ENCODE measurements at places on chromosomes 1 and 21.

- DNase-seq: no peak
Observed at GRCh38 chr1:94919241-94920030, 7.5 kb downstream of the CNN3 start.

GRCh38 chr1:186479162-186479561 is 18.2 kb upstream of the PDC start:
- no peak for DNase-seq

GRCh38 chr1:209256766-209257350 is 326.7 kb upstream of the CAMK1G start:
- no peak for DNase-seq

DNA sequence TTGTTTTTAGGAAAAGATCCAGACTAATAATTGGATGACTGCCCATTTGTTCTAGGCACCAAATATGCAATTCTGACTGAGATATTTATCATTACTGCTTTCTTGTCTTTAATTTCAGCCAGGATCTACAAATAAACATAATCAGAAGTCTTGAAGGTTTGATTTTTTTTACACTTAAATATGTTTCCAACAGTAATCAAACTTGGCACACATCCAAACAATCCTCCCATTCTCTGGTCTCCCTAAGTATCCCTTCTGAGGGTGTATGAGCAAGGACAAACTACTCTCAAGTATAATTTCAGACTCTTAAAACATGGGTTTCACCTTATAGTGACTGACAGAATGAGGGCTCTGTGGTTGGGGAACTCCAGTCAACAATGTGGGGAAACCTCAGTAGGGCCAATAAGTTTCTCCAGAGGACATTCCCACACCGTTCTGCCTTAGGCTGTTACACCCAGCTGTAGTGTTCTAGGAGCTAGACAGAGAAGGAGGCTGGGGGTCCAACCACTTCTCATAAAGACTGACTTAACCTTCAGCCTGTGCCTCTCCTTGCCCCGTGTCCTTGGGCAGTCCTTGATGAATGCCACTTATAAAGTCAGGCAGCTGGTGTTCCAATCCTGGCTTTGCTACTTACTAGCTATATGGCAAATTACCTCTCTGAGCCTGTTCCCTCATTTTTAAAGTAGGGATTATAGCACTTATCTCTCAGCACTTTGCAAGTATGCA is 1.5 kb upstream of the PALMD start:
- no peak for DNase-seq

DNA sequence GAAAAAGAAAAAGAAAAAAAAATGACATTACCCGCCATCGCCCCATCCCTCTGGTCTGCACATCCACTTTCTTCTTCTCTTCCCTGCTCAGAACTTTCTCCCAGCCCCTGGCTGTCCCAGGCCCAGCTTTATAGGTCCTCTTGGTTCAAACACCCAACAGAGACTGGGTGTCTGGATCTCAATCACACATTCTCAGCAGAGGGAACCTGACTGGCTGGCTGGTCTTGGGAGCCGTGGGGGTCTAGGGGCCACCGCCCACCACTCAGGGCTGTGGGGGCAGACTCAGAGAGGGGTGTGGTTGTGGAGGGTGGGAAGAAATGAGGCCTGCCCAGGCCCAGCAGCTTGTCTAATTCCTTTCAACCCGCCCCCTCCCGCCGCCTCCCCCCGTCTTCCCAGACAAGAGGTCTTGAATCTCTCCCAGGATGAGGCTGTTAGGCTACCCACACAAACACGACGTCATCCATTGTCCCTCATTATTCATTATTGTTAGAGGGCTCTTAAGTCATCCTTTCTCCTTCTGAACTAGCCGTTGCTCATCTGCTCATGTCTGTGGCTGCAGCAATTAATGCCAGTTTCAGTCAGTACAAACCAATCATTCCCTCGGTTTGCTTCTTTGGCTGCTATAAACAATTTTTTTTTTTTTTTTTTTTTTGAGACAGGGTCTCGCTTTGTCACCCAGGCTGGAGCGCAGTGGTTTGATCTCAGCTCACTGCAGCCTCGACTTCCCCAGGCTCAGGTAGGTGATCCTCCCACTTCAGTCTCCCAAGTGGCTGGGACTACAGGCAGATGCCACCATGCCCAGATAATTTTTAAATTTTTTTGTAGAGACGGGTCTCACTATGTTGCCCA is 40.6 kb upstream of the CLIC4 start:
- no peak for DNase-seq
